ENCODE measurements at places on chromosomes 5 and 9.

DNA sequence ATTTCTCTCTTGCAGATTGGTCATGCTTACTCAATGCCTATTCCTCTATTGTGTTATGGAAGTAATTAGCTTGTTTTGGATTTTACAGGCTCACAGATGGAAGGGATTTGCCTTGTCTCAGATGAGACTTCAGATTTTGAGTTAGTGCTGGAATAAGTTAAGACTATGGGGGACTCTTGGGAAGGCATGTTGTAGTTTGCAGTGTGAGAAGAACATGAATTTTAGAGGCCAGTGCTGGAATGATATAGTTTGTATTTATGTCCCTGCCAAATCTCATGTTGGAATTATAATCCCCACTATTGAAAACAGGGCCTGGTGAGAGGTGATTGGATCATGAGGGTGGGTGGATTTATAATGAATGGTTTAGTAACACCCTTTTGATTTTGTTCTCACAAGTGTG lies 6.1 kb upstream of the TUSC1 start:
- no peak for DNase-seq

DNA sequence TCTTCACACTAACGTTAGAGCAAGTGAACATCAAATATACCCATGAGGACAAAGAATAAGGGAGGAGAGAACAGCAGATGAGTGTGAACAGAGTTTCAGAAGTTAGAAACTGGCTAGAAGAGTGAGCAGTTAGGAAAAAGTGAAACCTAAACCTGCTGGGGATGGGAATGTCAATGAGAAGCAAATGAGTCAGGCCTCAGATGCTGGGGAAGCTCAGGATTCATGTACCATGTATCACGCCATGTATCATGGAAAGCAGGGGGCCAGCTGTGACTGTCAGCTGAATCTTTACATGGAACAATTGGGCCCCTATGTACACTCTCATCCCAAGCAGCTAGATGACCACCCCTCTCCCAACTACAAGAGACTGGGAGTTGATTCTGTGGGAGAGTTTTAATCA lies 16.2 kb downstream of the GDF9 start:
- DNase-seq, result no peak

- DNase-seq, result no peak
These were observed 332.4 kb downstream of the KCTD16 start for GRCh38 chr5:144503123-144503522.

- DNase-seq, result peak; percentile 42
These were observed 144.6 kb downstream of the SMARCA2 start for GRCh38 chr9:2159521-2160454.

- no peak for DNase-seq
These were observed 157.2 kb downstream of the CDH10 start for GRCh38 chr5:24487368-24488229.

DNA sequence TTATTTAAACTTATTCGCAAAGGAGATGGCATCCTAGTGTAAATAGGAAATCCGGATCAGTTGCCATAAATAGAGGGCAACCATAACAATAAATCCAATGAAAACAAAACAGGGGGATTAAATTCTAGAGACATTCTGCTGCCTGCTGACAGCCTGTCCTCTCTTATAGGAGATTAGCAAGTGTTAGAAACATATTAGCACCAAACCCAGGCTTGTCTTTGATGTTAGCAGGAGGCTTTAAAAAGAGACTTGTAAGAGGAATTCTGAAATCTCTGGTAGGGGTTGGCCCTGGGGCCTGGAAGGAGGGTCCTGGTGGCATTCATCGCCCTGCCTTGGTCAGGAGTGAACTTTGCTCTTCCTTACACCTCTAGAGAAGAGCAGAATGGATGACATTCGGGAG lies 21.6 kb downstream of the NDST1 start:
- no peak for DNase-seq

DNA sequence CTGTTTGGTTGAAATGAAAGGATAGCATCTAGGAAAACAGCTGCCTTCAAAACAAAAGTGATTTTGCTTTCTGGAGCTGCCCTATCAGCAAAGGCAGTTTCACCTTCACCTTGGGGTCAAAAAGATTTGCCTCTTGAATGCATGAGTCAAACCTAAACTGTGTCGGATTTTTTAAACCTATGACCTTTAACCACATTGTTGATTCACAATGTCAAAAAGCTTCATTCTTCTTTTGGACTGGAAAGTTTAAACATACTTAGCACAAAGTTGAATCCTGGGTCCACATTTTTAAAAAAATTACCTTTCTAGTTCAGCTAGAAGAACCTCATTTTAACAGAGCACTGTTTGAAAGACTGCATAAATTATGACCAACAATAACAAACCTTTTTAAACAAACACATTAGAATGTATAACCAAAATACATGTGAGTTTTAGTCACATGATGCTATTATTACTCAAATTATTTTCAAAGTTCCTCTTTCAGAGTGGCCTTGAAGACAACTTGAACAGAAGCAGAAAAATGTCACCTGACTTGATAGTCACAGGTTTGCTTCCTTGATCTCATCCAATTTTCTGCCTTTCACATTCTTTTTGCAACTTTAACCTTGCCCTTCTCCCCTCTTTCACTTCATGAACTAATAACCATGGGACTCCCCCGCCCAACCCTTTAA lies 109.7 kb upstream of the LHFPL2 start:
- no peak for DNase-seq

- DNase-seq, result no peak
These were observed 3.5 kb downstream of the TMCO6 start for GRCh38 chr5:140642718-140643117.

DNA sequence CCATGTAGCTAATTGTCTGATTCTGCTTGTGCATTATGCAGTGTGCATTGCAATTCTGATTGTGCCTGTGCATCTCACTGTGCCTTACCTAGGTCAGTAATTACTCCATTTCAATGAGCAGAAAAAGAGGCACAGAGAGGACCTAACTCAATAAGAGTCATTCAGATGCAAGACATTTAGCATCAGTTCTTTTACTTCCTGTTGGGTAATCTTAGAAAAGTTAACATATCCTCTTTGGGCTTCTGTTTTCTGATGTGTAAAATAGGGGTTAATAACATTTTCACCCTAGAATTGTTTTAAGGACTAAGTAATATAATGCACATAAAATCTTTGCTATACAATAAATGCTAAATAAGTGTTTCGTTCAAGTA lies 7.0 kb upstream of the DCTN4 start:
- DNase-seq, result no peak

- no peak for DNase-seq
These were observed 105.1 kb upstream of the SGCD start for GRCh38 chr5:156221816-156222215.

- no peak for DNase-seq
These were observed 63.8 kb upstream of the RNF130 start for GRCh38 chr5:180135128-180135955.

GRCh38 chr5:24068524-24068923 lies 561.1 kb downstream of the PRDM9 start:
- DNase-seq, result no peak

- no peak for DNase-seq
These were observed 127.8 kb upstream of the MVB12B start for GRCh38 chr9:126198854-126199253.

- no peak for DNase-seq
These were observed 150.9 kb downstream of the OSTF1 start for GRCh38 chr9:75239176-75239575.

DNA sequence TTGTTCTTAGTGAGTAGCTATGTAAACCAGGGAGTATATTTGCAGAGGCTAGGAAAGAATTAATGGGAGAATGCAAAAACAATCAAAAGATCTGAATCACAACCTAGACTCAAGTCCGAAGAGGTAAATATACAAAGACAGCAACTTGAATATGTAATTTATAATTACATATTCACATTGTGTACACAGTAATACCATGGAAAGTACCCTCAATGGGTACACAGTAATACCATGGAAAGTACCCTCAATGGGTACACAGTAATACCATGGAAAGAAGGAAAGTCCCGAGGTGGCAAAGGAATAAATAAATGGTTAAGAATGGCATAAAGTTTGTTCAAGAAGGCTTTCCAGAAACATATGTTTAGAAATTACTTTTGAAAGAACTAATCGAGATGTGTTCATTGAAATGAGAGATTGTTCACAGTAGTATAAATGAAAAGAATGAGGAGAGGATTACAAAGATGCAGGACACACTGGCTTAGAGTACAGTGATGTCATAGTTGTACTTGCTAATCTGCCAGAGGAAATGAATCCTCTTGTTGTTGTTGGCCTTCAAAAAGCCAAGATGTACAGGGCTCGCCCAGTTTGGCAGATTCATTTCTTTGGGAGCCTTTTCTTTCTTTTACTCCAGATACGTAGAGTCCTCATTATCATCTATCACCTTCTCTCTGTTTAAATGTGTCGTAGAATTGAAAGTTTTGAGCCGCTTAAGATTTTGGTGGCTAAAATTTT lies 116.0 kb downstream of the UNC13B start:
- no peak for DNase-seq

DNA sequence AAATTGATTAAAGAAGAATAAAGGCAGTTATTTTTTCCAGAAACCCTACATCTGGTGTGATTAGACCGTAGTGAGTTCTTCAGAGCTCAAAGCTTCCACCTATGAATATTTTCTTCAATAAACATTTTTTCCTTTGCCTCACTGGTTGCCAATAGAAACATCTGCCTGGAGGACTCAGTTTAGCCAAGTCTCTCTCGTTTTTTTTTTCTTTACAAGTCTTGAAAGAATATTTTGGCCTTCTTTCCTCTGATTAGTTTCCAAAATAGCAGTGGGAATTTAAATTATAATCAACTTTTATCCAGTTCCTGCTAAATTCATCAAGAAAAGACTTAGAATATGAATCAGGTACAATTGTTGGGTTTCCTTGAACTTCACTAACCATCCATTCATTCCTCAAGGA lies 897.5 kb downstream of the TLE1 start:
- no peak for DNase-seq

- DNase-seq, result peak; percentile 8
These were observed 402 bp downstream of the BRD8 start for GRCh38 chr5:138177941-138178515.

- no peak for DNase-seq
These were observed 455.1 kb downstream of the ARHGEF28 start for GRCh38 chr5:74081126-74081525.

DNA sequence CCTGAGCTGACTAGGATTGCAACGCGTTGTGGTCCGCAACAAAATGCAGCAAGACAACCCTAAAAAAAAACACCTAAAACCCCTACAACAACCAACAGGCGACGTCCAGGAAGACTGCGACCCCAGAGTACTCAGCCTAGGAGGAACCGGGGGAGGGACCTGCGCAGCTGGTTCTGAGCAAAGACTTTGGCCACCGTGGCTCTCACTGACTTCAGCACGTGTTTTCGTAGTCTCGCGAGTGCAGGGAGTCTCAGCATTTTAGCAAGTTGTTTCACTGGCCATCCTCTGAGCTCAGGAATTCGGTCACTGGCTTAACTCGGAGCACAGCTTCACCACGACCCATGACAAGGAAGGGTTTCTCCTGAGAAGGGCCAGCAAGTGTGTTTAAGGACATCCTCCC lies 8.6 kb upstream of the ZDHHC11 start:
- DNase-seq, result peak; percentile 32

GRCh38 chr9:87372356-87372851 lies 125.3 kb upstream of the DAPK1 start:
- DNase-seq, result no peak

GRCh38 chr5:105197531-105197930 lies 1634.9 kb upstream of the NUDT12 start:
- no peak for DNase-seq

DNA sequence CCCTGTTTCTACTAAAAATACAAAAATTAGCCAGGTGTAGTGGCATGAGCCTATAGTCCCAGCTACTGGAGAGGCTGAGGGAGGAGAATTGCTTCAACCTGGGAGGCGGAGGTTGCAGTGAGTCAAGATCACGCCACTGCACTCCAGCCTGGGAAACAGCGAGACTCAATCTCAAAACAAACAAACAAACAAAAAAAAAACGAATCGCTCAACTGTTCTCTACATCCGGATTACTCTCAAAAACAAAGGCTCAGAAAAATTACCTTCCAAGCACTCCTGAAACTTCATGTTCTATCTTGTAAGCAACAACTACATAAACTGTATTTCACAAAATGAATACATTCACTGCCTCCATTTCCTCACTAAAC lies 14.0 kb downstream of the UBAP2 start:
- no peak for DNase-seq

- DNase-seq, result no peak
These were observed 50.4 kb downstream of the POC5 start for GRCh38 chr5:75666801-75667200.

- DNase-seq, result peak; percentile 81
These were observed 111.5 kb upstream of the BASP1 start for GRCh38 chr5:17105744-17106418.

GRCh38 chr5:111735583-111736270 lies 21.3 kb downstream of the NREP start:
- DNase-seq, result no peak

DNA sequence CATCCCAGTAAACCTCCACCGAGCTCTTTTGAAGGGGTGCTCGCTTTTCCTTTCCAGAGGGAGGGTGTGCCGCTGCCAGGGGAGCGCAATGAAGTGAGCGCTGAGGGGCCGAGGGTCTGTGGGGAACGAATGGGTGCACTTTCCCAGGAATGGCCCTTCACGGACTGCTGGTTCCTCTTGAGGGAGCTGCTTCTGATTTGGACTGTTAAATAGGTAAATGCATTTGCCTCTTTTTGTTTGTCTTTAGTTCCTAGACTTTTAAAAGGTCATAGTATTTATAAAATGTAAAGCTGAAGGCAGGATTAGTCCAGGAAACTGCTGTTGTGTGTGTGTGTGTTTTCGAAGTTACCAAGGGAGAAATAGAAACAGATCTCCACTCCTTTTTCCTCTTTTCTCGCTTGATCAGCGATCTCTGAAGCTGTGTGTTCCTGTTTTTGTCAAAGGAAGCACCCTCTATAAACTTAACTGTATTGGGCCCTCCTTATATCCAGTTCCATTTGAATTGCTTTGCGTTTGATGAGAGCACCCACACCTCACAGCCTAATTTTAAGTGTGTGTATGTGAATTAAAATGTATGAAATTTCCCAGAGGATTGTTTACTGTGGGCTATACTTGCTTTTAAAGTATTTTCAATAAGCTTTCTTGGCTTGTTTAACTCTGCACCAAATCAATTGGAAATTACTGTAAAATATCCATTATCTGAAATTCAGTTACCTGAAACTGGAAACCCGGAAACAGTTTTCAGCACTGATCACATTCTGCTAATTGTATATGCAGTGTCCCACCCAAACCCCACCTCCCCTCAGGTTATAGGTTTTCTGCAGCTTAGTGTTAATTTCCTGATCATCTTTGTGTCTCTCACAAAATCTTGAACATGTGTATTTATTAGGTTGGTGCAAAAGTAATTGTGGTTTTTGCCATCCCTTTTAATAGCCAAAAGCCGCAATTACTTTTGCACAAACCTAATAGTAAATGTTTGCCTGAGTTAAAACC lies 966 bp downstream of the SNX2 start:
- peak; percentile 43 for DNase-seq

- no peak for DNase-seq
These were observed 7.2 kb downstream of the PCDHGC5 start for GRCh38 chr5:141496038-141496437.

DNA sequence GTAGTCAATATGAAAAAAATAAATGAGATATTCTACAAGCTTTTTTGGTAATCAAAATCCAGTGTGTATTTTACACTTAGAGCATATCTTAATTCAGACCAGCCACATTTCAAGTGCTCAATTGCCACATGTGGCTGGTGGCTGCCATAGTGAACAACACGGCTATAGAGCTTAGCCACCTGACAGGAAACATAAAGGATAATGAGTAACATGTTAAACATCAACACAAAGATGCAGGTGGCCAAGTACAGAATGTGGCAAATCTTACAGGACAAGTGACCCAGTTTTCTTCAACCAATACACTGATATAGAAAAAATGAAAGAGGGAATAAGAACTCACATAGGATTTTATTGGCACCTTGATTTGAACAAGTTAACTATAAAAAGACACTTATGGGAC lies 61.4 kb downstream of the KIF24 start:
- no peak for DNase-seq

Data from right lung (tissue), 10 donors.